ENCODE measurements at places on chromosomes 5 and 9. TPM values are rescaled to one million over a fixed set of nuclear protein-coding genes. Genes with fewer than 3 reads are reported as not detected.

SPINK9 gene
- total RNA-seq = not detected

CER1 gene
- under 0.01 TPM for total RNA-seq

PCDHGC4 gene
- 0.54 TPM for total RNA-seq

SLC46A2 gene
- total RNA-seq = under 0.01 TPM

SLC6A7 gene
- under 0.01 TPM for total RNA-seq

PPP2R2B gene
- 1.6 TPM for total RNA-seq

CD14 gene
- total RNA-seq = 5.4 TPM

FBP2 gene
- not detected for total RNA-seq

SYNPO gene
- under 0.01 TPM for total RNA-seq

ANKRD31 gene
- under 0.01 TPM for total RNA-seq

FUT7 gene
- 14.3 TPM for total RNA-seq

SH3RF2 gene
- under 0.01 TPM for total RNA-seq

ZDHHC11B gene
- 1.6 TPM for total RNA-seq

RFESD gene
- total RNA-seq = 1.6 TPM

CDC25C gene
- total RNA-seq = 0.81 TPM

SLIT3 gene
- under 0.01 TPM for total RNA-seq

GFI1B gene
- total RNA-seq = 72.4 TPM

DOK3 gene
- total RNA-seq = 57.1 TPM

ZNF879 gene
- total RNA-seq = 5.4 TPM

EQTN gene
- not detected for total RNA-seq

PTGER4 gene
- 323 TPM for total RNA-seq

GFRA3 gene
- total RNA-seq = 0.27 TPM

MCIDAS gene
- total RNA-seq = not detected

TSSK1B gene
- total RNA-seq = not detected

TMEM8B gene
- 1.1 TPM for total RNA-seq

CLIC3 gene
- 0.27 TPM for total RNA-seq

MYMK gene
- total RNA-seq = not detected

NR6A1 gene
- 9.4 TPM for total RNA-seq

FGF10 gene
- not detected for total RNA-seq

CNTNAP3 gene
- total RNA-seq = not detected

OGN gene
- under 0.01 TPM for total RNA-seq

NEURL1B gene
- 18.3 TPM for total RNA-seq
